H9 (cell line): ENCODE measurements at places on chromosomes 16 and 17.

GRCh38 chr16:86765389-86766026 lies 187.2 kb downstream of the FOXL1 start:
- DNase-seq, result no peak

GRCh38 chr16:83473926-83474650 lies 333.7 kb upstream of the HSBP1 start:
- DNase-seq, result no peak

- DNase-seq, result no peak
Observed at GRCh38 chr16:30660424-30661261, 2.4 kb downstream of the FBRS start.

DNA sequence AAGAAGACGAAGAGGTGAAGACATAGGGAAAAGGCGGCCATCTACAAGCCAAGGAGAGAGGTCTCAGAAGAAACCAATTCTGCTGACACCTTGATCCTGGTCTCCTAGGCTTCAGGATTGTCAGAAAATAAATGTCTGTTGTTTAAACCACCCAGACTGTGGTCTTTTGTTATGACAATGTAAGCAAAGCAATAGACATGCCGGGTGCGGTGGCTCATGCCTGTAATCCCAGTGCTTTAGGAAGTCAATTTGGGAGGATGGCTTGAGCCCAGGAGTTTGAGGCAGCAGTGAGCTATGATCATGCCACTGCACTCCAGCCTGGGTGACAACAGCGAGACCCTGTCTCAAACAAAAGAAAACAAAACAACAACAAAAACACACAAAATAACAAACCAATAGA lies 64.4 kb downstream of the HAPSTR1 start:
- no peak for DNase-seq

- no peak for DNase-seq
Observed at GRCh38 chr16:69477546-69477945, 53.1 kb downstream of the CYB5B start.
